ENCODE measurements at places on chromosomes 12 and 14.

DNA sequence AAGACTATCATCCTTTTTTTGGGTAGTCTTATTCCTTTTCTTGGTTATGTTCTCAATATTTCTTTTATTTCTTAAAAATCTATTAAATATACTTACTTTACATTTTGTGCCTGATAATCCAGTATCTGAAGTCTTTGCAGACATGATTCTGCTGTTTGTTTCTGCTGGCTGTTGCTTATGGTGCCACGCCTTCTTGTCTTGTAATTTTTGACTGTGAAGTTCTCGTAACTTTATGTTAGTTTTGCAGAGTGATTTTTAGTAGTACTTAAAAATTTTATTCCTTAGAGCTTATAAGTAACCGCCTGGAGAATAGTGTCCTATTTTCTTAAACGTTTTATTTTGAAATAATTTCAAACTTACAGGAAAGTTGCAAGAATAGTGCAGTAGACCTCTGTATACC, 10.5 kb downstream of the FRS2 start:
- DNase-seq = no peak

DNA sequence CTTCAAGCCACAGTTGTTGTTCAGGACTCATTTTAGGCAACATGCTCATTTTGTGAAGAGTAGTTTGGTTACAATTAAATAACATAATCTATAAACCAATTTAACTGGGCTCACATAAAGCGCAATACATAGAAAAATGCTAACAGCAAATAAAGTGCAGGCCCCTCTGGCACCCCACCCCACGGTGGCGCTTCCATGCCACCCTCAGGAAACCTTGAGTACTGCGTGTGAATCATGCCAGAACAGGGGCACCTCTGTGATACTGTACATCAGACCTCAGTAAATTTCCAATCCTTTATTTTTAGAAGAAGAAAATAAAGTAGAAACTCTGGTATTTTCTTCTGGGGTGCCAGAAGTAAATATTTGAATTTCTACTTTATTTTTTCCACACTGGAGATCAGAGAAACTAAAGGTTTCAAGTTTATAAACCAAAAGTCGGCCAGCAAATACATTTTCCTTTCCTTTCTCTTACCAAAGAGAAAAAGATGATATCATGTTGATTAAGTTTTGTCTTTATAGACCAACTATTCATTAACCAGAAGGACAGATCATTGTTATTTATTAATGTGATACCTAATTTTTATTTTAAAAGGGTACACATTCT, 316.8 kb downstream of the PAWR start:
- no peak for DNase-seq

GRCh38 chr12:57545809-57546437, 1.1 kb downstream of the DCTN2 start:
- no peak for DNase-seq

DNA sequence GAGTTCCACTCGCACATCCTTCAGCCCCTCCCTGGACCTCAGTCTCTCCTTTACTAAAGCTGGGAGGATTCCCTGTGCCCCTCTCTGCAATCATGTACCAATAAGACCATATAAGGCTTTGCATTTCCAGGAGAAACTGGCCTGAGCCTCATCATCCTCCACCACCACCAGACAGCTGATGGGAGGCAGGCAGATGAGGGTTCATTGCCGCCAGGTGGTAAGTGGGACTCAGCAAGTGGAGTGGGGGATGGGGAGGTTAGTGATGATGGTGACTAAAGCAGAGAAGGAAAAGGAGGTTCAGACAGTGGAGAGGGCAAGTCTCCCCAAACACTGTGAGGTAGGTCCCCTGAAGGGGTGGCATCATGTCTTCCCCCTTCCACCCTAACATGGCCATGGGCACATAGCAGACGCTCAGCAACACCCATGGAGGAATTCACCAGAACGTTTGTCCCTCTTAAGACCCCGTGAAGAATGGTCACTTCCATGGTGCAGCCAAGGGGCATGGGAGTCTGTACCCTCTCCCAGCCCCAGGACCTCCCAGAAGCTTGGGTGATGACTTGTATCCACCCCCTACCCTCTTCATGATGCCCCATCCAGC, 4.5 kb upstream of the TNFRSF1A start:
- no peak for DNase-seq

DNA sequence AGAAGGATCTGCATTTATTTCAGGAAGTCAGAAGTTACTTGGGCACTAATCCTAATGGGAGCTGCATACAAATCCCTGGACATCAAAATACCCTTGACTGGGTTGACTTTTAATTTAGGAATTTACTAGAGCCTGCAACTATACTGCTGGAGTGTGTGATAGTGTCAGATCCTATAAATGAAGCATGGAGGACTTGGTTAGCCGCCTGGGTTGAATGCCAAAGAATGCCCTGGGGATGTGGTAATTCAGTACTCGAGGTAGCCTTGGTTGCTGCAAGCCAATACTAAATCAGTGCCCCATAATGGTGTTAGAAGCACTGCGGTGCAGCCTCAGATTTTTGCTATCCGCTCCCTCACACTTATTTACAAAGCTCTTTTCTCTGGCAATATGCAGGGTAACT, 184.9 kb downstream of the CAPZA3 start:
- DNase-seq = no peak

DNA sequence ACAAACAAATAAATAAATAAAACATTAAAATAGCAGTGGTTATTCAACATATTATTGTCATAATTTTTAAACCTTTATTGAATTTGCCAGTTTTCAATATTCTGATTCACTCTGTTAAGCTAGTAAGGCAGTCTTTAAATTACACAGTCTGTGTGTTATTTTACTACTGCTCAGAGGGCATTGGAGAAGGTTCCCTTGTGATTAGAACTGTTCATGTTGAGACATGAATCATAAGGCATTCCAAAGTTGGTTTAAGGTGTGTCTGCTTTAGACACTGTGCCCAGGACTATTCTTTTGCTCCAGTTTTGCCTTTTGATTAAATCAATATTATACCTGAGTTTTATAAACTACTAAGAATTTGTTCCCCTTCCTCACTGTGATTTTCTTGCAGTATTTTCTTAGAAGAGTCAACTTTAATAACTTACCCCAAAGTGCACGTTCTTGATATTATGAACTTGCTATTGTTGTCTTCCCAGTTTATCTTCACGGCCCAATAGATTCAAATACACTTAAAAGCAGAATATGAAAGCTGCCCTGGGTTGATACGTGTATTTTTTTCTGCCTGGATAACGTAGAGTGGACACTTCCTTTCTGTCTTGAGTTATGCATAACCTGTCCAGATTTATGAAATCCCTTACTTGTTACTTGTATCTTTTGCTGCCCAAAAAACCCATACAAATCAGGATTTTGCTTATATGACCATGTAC, 105.3 kb upstream of the BCAT1 start:
- DNase-seq = no peak

DNA sequence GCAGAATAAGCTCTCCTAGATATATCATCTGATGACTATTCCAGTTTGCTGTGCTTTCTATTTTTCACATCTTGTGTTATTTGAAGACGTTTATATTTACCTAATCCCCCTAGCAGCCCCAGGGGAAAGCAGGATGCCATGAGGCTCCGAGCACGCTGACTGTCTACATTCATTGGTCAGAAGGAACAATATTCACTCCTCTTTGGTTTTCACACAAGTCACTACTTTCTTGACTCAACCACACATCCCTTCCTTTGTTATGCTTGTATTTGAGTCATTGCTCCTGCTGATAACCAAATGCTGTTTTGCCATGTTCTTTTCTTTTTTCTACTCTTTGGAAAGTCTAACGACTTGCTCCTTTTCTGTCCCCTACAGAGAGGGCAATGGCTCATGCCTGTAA, 86.5 kb upstream of the SLC38A2 start:
- no peak for DNase-seq

GRCh38 chr14:99722741-99723140, 38.6 kb downstream of the CYP46A1 start:
- no peak for DNase-seq

DNA sequence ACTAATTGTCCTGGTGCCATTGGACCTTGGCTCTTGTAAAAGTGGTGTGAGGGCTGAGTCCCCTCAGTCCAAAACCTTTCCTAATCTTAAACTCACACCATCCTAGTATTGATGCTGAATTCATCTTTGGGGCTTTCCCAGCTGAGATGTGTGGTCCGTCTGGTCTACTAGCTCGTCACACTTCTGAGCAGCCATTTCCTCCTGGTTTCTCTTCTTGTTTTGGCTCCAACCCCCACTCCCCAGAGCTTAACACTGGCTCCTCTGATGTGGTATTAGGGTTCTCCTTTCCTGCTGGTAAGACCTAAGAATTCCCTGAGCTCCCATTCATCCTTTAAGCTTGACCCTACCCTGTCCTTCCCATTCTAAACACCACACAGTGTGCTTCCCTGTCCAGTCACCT, 900.6 kb downstream of the VRK1 start:
- no peak for DNase-seq

- DNase-seq = no peak
Measured at GRCh38 chr14:38727731-38728130, 375.3 kb downstream of the SEC23A start.

GRCh38 chr14:101780887-101781239, 19.4 kb downstream of the PPP2R5C start:
- no peak for DNase-seq
